ENCODE measurements at places on chromosomes 5 and 9.

GRCh38 chr9:125982798-125983406 is 235.7 kb downstream of the PBX3 start:
- no peak for DNase-seq

DNA sequence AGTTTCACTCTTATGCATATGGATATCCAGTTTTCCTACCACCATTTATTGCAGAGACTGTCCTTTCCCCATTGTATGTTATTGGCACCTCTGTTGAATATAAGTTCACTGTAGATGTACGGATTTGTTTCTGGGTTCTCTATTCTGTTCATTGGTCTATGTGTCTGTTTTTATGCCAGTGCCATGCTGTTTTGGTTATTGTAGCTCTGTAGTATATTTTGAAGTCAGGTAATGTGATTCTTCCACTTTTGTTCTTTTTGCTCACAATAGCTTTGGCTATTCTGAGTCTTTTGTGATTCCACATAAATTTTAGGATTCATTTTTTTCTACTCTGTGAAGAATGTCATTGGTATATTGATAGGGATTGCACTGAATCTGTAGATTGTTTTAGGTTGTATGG is 26.1 kb upstream of the CCNB1 start:
- DNase-seq = no peak

GRCh38 chr5:110017854-110018253 is 328.1 kb downstream of the MAN2A1 start:
- DNase-seq = no peak

DNA sequence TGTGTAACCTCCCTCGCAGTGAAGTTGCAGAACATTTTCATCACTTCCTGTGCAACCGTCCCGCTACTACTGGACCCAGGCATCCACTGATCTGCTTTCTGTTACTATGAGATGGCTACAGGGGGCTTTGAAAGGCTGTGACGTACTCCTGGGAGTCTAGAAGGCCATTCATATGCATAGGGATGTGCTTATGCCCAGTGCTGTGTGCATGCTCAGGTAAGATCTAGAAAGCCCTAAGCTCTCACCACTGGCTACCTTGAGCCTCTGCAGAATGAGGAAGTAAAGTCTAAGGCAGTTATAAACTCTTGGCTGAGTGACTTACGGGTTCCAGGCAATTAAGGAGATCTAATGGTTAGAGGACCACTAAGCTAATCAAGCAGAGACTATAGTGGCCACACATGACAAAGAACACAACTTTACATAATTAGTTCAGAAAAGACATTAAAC is 11.8 kb downstream of the HNRNPAB start:
- no peak for DNase-seq

- DNase-seq = peak; percentile 95
Observed at GRCh38 chr5:139403787-139404483, at the start of gene SPATA24. TSS of gene SPATA24 (minus strand) at chr5:139404089. CDS start at chr5:139404060, 29 bp downstream.

DNA sequence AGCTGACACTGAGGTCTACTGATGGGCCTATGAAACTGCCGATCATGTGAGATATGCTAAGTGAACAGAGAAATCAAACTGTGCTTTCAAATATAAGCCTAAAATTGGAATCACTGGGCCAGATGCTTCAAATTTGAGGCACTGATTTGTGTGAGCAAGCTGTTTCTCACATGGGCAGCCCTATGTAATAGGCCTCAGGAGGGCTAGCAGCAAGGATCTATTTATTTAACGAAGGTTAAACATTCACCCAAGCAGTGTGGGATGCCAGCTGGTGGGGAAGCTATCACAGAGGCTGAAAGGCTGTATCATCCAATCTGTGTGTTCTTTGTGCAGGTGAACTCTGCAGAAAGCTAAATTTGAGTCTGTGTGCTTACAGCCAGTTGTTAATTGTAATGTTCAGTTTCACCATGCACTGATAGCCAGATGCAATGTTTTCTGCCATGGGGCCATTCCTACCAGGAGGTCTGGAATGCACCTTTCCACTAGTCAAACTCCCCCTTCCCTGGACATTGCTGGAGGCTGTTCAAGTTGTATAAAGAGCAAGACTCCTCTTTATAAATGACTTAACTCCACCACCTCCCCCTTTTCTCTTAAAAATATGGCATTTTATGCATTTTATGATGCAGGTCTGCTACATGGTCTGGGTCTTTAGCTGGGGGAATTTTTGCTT is 228.9 kb downstream of the SH3GL2 start:
- no peak for DNase-seq

DNA sequence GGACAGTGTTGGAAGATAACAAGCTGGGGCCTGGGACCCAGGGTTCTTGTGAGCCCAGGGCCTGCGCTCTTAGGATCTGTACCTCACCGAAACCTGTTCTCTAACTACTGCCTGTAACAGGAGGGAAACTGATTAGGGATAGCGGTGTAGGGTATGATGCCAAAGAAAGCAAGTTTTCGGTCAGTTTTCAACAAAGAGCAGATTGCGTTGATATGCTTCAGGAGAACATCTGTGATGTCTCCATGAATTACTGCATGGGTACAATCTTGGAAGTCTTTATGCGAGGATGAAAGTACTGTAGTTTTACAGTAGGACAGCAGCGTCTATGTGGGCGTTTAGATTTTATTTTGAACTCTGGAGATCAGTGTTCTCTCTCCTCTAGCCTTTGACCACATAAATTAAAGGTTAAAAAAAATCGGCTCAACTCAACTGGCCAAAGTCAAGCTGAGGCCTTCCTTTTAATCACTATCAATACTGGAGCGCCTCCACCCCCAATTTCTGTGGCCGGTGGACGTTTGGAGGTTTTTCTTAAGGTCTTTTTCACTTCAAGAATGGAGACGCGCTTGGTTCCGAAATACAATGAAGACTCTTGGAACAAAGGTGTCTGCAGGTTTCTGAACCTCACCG is 3.0 kb downstream of the NFIL3 start:
- no peak for DNase-seq

DNA sequence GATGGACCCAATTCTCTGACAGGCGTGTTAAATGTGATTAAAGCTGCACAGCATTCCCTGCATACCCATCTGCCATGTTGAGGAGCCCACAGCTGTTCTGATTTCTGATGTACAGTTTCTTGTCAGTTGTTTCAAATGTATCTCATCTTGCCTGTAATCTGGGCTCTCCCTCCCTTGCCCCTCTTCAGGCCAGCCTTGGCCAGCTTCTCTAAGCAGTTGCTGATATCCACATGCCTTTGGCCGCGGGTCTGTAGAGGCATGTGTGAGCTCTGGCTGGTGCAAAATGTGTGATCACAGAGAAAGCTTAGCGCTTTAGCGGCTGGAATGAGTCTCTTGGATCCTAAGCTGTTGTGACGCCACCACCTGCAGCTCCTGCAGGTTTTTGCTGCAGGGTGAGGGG is 332.0 kb downstream of the MLLT3 start:
- no peak for DNase-seq

DNA sequence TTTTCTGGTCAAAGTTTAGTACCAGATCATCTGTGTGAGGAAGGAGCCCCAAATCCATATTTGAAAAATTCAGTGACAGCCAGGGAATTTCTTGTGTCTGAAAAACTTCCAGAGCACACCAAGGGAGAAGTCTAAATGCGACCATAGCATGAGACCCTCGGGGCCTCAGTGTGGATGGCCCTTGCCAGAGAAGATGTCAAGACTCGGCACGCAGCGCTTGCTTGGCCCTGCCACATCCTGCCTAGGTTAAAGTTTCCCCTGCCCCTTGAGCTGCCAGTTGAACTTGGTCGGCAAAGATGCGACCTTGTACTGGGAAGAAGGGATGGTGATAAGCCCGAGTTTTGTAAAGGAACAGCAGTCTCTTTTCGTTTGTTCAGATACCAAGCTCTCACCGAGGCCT is 65.8 kb downstream of the IL31RA start:
- no peak for DNase-seq

GRCh38 chr5:109225716-109226625 is 183.8 kb downstream of the PJA2 start:
- no peak for DNase-seq

DNA sequence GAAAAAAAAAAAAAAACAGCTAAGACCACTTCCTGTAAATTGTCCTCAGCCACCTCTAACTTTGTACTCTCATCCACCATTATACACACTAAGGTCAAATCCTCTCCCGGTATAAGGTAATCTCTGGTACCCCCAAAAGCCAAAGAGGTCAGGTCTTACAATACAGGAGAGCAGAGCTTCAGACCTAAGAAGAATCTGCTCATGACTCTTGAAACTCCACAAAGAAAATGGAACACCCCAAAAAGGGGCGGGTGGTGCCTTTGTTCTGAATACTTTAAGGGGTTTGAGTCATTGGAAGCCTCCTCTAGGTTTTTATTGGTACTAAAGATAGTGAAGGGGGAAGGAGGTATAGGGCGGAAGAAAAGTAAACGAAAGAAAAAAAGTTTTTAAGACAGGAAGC is 69.8 kb downstream of the COL15A1 start:
- DNase-seq = no peak

GRCh38 chr5:8341406-8341805 is 472.5 kb downstream of the MTRR start:
- DNase-seq = no peak

- DNase-seq = no peak
Observed at GRCh38 chr5:40089269-40089668, 590.4 kb upstream of the PTGER4 start.

DNA sequence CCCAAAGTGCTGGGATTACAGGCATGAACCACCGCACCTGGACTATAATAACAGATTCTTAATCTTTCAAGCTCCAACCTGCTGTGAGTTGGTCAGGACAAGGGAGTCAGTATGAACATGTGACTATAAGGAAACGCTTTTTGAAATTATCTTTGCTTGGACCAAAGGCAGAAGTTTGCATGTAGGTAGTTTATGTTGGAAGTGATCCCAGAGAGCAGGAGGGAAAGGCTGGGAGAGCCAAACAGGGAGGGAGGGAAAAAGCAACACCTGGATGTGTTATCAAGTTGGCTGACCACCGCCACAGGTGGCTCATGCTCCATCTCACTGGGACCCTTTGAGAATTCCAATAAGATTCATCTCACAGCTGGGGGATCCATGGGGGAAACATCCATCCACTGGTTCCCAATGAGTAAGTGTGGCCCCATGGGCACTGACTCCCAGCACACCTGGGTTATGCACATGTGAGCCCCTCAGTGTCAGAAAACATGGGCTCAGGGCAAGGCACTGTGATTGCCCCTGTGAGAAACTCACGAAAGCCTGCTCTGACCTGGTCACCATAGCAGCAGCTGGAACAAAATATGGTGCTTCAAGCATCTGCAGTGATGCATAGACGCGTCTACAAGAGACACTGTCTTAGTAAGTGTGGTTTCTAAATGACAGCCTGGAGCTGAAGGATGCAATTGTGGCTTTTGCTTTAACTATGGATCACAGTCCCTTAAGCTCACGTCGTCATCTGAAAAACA is 62.1 kb downstream of the ARSB start:
- DNase-seq = no peak

- DNase-seq = no peak
Observed at GRCh38 chr9:99533421-99533820, 288.3 kb upstream of the NR4A3 start.

DNA sequence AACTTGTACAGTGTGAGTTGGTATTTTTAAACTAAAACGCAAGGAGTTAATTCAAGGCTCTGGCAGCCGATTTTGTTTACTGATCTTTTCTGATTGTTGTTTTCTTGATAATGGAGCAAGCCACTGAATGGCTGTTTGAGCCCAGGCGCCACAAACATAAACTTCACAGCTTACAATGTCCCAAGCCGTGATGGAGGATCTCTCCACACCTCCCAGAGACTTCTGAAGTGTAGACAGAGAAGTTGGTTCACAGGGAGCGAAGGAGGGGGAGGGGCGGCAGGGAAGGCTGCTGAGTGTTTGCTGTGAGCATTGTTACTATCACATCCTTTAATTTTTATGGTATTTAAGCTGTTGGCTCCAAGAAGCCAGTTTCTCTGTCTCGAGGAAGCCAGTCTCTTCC is 14.7 kb downstream of the ISL1 start:
- no peak for DNase-seq

DNA sequence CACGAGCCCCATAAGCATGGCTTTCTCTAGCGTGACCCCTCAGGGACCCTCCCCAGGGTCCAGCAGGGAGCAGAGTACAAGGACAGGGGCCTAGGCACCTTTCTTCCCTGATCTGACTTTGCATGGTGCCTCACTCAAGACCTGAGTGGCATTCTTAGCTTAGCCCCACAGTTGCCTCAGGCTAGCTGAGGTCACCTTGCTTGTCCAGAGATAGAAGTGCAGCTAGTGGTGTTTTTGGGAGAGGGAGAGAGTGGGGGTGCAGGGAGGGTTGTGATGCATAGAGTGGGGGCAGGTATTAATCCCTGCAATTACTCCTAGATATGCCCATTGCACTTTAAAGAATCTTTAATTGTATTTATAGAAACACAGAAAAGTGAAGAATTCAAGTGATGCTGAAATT is 8.4 kb upstream of the TRIO start:
- no peak for DNase-seq

Data from fibroblast of the conjunctiva (primary cell).